ENCODE measurements at places on chromosomes 16 and 17. TPM values are rescaled to one million over a fixed set of nuclear protein-coding genes. Genes with fewer than 3 reads are reported as not detected.

Gene MMD
- 5.8 TPM for total RNA-seq

Gene TBC1D3K
- total RNA-seq = not detected

Gene C16orf86
- 11.6 TPM for total RNA-seq

Gene MSL1
- 111 TPM for total RNA-seq

Gene ENKD1
- 12.7 TPM for total RNA-seq

Gene SLC16A6
- total RNA-seq = 0.21 TPM

Gene CX3CL1
- total RNA-seq = not detected

All from myocyte (in vitro differentiated cells).